ENCODE measurements at places on chromosomes 5 and 9.

DNA sequence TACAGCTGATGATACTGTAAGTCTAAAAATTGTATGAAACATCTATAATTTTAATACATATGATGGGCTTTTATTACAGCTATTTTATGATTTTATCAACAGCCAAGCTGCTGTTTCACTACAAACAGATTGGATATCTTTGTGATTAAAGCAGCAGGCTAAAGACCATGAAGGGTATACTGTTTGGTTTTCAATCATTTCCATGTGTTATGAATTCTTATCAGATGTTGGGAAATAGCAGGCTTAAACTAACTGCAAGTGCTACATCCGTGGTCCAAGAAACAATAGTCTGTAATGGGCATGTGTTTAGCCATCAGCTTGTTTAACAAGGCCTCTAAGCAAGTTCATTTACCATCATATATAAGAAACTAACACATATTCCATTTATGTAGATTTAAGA lies 107.5 kb downstream of the CWC27 start:
- no peak for DNase-seq

DNA sequence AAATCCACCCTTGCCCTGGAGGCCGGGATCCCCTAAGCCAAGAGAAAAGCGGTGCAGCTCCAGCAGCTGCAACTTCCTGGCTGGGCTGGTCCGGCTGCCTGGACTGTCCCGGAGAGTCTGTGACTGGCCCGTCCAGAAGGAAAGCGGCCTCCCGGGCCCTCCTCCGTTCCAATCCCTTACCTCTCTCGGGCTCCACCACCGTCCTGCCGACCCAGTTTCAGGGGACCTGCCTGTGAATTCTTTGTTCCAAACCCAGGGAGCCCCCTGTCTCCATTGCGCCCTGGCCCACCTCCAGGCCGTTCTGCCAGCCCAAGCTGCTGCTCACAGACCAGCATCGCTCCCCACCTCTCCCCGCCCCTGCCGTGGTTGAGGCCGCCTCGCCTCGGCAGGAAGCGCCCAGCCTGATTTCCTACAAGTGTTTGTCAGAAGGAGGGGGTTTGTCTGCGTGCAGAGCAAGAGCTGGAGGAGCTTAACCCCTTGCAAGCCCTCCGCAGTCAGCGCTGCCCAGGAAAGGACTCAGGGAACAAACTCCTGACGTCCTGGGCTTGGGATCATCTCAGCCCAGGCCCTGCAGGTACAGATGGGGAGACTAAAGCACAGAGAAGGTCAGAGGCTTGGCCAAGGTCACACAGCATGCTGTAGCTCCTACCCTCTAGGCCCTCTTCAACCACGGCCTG lies at the start of gene AKNA:
Gene AKNA, minus strand, starts transcription at position 303 of the 677 bp plus-strand sequence. CDS start 6,649 bp downstream, outside the sequence.
- DNase-seq, result peak; percentile 91

DNA sequence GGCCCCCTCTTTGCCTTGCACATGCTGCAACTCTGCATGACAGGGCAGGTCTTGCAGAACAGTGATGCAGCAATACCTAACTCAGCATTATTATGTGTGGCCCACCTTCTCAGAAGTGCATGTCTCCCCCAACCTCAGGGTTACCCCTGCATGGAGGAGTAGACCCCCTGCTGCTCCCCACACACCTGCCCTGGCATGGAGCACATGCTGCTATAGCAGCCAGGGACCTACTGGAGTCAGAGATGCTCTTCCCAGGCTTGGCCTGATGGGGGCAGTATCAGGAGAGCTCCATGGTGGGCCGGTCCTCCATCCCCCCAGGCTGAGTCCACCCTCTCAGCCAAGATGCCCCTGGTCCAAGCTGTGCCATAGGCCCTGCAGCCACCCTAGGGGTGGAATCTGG lies 13.2 kb upstream of the BOD1 start:
- no peak for DNase-seq

GRCh38 chr5:159301466-159301865 lies 28.8 kb downstream of the IL12B start:
- DNase-seq, result no peak

GRCh38 chr9:32411753-32412152 lies 27.3 kb downstream of the ACO1 start:
- no peak for DNase-seq

Measured in osteocyte (in vitro differentiated cells).